Activated CD8-positive, alpha-beta memory T cell treated with anti-CD3 and anti-CD28 coated beads for 4 hours (primary cell): ENCODE measurements at places on chromosomes 2 and 18.

GRCh38 chr2:117137371-117137770, 677.1 kb upstream of the DDX18 start:
- DNase-seq, result no peak

DNA sequence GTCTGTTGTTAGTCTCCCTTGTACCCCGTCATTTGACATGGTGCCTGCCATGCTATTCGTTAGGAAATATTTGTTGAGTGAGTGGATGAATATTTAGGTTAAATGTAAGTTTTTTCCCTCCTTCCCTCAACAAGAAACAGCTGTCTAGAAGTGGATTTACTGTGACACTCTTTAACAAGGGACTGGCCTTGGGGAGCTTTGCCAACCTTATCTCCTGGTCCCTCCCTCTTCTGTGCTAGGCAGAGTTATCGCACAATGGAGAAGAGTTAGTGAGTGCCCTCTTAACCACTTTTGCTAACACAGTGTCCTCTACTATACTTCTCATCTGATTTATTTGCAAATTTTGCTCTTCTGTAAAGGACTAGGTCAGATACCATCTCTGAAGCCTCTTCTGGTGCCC, 61.2 kb downstream of the DIS3L2 start:
- no peak for DNase-seq

DNA sequence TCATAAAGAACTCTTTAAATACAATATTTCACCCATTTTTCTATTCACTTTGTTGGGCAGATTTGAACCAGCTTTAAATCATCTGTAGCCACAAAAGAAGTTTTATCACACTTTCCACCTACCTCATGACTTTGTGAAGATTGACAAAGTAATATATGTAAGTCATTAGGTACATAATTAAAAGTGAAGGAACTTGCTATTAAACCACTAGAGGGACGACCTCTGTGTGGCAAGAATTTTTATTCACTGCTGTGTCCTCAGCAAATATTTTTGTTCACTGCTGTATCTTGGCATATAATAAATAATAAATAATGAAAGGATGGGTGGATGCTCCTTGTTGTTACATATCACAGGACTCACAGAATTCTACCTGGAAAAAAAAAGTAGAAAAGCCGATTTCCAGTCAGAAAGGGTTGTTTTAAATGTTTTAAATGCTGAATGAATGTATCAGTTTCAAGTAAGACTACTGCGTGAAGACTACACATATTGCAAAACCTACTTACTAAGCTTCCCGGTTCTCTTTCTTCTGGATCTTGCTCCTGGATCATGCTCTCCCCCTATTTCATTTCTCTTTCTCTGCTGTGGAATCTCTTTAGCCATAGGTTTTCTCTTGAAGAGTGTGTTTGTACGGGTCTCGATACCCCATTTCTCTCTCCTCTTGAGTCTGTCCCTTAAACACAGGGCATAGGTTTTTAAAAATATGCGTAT, 44.8 kb downstream of the KCMF1 start:
- DNase-seq, result no peak

DNA sequence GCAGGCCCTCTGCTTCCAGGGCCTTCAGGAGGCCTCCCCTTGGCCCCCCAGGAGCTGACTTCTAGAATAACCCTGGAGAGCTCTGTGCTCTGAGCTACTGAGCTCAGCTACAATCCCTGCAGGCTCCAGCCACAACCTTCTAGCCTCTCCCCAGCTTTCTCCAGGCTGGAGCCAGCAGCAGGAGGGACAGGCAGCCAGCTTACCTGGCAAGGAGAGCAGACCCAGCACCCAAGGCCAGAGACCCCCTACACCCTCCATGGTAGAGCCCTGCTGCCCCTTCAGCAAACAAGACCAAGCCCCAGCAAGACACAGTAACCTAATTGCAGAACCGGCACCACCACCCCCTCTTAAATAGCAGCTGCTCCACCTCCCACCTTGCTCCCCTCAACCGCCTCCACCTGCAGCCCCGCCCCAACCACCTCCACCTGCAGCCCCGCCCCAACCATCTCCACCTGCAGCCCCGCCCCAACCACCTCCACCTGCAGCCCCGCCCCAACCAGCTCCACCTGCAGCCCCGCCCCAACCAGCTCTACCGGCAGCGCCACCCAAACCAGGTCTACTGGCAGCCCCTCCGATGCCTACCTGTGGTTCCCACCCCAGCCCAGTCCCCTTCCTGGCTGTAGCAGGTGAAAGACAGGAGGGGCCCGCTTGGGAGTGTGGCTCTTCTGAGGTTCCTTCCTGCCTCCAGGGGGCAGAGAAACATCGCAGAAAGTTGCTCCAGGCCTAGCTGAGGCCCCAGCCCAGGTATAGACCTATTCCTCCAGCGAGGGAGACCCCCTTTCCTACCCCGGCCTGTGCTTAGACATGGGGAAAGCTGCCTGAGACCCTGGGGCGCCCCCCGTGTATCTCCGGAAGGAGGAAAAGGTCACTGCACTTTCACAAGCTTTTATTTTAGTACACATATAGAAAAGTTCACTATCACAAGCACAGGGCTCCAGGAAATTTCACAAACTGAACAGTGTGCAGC, at the start of gene ASTL:
Gene ASTL, minus strand, starts transcription at position 324 of the 967 bp plus-strand sequence. Its CDS starts 66 bp downstream, at position 258.
- DNase-seq, result no peak

- DNase-seq, result no peak
Measured at GRCh38 chr2:30680121-30680520, 127.1 kb downstream of the CAPN13 start.

GRCh38 chr2:120959426-120959825, 223.8 kb downstream of the GLI2 start:
- DNase-seq, result no peak

- no peak for DNase-seq
Measured at GRCh38 chr2:46032996-46033395, 264.2 kb upstream of the EPAS1 start.

GRCh38 chr2:86019121-86019520, 86.6 kb downstream of the POLR1A start:
- DNase-seq, result no peak

GRCh38 chr2:175571078-175571653, 389.7 kb upstream of the ATP5MC3 start:
- DNase-seq, result no peak

- no peak for DNase-seq
Measured at GRCh38 chr18:8890957-8891464, 185.7 kb downstream of the MTCL1 start.

GRCh38 chr2:157107460-157107859, 150.0 kb upstream of the GALNT5 start:
- no peak for DNase-seq

DNA sequence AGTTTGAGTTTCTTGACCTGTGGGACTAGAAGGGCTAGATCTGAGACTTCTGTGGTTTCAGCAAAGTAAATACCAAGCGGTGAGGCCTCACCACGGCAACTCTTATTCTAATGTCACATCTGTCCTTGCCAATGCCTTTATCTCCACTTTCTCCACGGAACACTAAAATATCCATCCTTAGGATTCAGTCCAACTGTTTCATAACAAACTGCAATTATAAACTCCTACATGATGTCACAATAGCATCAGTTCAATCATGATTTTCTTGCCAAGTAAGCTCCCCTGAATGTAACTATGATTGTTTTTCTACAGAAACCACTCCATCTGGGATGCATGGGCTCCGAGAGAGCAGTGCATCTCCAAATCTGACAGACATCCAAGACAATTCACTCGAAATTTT, 79.6 kb downstream of the LRATD1 start:
- no peak for DNase-seq

DNA sequence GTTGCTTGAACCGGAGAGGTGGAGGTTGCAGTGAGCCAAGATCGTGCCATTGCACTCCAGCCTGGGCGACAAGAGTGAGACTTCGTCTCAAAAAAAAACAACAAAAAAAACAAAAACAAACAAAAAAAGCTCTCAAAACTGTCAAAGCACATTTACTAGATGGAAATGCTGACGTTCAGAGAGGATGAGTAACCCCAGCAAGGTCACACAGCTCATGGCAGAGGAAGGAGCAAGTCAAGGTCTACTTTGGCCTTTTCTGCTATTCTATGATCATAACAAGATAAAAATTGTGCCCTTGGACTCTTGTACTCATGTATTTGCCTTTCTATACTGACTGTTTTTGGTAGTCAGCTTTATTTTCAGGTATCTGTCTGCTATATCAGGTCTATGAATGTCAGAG, 109.5 kb downstream of the ARL6IP6 start:
- DNase-seq, result no peak

- DNase-seq, result no peak
Measured at GRCh38 chr2:177597759-177598158, 205.2 kb downstream of the AGPS start.

DNA sequence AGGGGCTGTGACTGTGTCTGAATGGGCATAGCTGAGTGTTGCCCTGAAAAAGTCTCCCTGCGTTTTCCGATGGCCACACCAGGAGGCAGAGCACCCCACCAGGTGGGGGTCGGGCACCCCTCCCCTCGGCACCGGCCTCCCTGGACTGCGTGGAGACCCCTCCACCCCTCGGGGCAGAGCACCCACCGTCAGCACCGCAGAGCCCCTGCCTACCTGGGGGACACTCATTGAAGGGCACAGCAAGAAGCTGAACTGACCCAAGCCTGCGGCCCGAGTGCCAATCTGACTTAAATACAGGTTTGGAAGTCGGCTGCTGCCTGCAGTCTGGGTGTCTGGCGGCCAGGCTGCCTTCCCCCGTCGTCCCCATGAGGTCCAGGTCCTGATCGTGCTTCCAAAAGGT, 69.9 kb downstream of the KCNG2 start:
- DNase-seq, result no peak
